ENCODE measurements at places on chromosomes 5 and 9.

- no peak for DNase-seq
These were observed 750.0 kb upstream of the ZNF608 start for GRCh38 chr5:125496393-125496792.

DNA sequence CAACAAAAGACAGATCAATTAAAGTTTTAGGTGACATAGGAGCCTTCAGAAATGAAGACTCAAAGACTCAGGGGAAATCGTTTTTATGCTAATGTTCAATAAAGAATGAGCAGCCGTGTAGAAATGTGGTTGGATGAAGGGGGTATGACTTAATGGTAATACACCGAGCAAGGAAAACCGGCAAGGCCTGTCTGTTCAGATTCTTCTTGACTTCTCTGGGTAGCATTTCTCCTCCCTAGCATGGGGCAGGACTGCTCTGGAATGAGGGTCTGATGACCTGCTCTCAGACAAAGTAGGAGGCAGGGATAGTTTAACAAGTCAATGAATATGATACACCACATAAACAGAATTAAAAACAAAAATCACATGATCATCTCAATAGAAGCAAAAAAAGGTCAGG is 487.4 kb downstream of the ZNF608 start:
- no peak for DNase-seq

DNA sequence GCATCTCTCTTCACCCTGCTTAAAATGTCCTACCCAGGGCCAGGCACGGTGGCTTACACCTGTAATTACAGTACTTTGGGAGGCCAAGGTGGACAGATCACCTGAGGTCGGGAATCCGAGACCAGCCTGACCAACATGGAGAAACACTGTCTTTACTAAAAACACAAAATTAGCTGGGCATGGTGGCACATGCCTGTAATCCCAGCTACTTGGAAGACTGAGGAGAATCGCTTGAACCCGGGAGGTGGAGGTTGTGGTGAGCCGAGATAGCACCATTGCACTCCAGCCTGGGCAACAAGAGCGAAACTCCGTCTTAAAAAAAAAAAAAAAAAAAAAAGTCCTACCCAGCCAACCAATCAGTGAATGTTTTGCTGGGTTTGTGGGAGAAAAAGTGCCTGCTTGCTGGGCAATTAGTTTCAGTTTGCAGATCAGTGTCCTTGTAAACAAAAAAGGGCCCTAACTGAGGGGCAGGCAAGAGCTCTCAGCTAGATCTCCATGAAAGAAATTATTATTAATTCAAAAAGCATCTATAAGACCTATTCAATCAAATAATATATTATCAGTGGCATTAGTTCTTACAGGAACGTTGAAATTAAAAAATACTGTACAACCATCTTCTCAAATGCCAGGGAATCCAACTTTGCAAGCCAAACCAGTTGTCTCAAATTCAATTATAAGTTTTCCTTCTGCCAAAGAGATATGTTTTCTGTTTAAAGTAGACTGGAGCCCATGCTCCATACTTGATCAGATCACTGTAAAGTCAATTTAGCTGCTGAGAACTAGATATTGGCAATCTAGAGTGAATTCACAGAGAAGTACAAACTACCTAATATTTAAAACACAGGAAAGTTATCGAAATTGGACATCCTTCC is 3.9 kb downstream of the MEGF9 start:
- DNase-seq: no peak

GRCh38 chr9:34993502-34994259 is 4.1 kb downstream of the DNAJB5 start:
- no peak for DNase-seq

DNA sequence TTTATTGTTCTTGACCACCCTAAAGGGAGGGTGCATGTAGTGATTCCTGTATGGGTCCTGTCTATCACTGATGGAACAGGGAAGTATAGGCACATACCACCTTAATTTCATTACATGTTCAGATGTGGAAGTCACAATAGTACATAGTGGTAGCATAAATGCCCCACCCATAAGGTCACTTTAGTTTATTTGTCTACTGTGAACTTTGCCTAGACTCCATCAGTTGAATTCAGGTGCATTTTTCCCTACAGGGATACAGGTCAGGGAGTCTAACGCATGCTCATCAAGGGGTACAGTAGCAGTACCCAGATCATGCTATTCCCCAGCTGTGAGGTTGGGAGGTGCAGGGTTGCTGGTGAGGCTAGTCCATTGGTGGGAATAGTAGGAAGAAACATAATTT is 175.0 kb downstream of the MEF2C start:
- no peak for DNase-seq

- no peak for DNase-seq
These were observed 16.2 kb upstream of the ITGA1 start for GRCh38 chr5:52771343-52772039.

DNA sequence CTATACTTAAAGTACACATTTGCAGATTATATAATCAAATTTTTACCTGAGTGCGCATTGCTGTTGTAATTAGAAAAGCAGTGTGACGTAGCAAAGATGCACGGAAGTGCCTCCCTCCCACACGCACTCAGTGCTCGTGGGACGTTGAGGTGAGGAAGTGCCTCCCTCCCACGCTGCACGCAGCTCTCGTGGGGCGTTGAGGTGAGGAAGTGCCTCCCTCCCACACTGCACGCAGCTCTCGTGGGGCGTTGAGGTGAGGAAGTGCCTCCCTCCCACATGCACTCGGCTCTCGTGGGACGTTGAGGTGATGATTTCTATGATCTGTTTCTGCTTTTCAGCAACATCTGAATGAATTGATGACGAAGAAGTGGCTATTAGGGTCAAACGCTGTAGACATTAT is 21.0 kb downstream of the EXOC3 start:
- DNase-seq: no peak

DNA sequence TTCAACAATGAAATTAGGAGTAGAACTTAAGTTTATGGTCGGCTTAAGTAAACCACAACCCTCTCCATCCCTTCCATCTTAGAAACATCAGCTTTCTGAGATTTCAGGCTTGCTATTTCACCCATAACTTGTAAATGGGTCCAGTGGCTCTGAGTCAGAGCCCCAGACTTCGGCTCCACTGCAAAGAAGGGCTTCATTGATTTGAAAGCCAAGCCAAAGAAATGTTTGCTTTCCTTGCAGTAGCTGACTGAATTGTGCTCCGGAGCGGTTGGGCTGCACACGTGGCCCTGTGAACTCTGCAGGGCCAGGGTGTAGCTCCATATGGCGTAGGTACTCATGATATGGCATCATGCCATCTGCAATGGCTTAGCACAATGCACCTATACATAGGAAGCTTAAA is 57.0 kb downstream of the NREP start:
- peak; percentile 2 for DNase-seq

- DNase-seq: no peak
These were observed 33.8 kb upstream of the PTGS1 start for GRCh38 chr9:122336866-122337555.
